Femur (tissue), 1 donor: ENCODE measurements at places on chromosomes 2 and 18.

GRCh38 chr2:169139145-169139544, 69.8 kb downstream of the DHRS9 start:
- no peak for DNase-seq

- DNase-seq, result peak; percentile 58
Observed at GRCh38 chr2:168434146-168434545, 21.9 kb upstream of the CERS6 start.

GRCh38 chr2:98474979-98475632, 30.4 kb downstream of the INPP4A start:
- no peak for DNase-seq

DNA sequence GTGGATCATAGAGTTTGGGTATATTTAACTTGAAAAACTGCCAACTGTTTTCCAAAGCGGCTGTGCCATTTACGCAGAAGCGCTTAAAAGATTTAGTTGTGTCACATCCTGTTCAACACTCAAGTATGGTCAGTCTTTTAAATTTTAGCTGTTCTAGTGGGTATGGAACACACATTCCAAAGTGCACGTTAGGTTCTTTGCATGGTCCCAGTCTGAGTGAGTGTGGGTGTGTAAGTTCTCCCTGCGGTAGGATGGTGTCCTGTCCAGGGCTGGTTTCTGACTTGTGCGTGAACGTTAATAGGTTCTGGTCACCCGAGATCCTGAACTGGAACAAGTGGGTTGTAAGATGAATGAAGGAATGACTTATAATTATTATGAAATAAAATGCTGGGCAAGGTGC, 28.4 kb upstream of the IL36G start:
- DNase-seq, result no peak

DNA sequence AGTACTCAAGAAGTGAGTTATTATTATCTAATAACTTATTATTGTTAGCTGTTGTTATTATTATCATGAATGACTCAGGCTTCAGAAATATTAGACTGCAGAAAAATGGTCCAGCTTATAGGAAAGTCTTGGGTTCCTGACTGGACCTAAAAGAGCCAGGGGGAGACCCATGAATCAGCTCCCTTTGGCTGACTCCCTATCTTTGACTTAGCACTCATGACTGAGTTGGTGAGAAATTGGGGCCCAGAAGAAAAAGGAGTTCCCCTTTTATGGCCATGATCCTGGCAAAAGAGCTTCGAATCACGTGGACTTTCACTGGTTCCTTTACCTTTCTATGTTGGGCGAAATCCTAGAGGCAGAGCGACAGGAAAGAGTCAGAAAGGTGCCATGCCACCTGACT, 145.8 kb downstream of the MYO3B start:
- no peak for DNase-seq

GRCh38 chr18:51537487-51537886, 340.0 kb upstream of the MEX3C start:
- DNase-seq, result peak; percentile 40

- DNase-seq, result no peak
Observed at GRCh38 chr18:74457043-74457724, at the start of gene DIPK1C. Gene DIPK1C, minus strand, starts transcription at chr18:74457308. Its CDS starts 49 bp downstream, at chr18:74457259.

DNA sequence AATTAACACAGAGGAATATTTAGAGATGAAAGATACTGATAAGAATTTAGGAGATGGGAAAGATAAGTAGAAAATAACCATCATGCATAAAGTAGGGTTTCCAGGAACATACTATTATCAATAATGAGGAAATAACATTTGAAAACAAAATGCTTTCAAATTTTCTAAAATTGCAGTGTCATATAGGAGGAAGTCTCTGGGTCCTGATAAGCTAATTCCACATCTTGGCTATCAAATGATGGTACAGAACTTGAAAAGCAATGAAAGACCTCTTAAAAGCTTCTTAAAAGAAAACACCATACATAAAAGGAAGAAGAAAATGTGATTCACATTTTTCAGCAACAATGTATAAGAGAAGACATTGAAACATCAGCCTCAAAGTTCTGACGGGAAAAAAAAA, 1024.8 kb downstream of the TSN start:
- no peak for DNase-seq

- DNase-seq, result no peak
Observed at GRCh38 chr18:3281456-3282400, 19.8 kb downstream of the MYL12B start.

GRCh38 chr2:9700109-9700495, 69.3 kb upstream of the YWHAQ start:
- no peak for DNase-seq

DNA sequence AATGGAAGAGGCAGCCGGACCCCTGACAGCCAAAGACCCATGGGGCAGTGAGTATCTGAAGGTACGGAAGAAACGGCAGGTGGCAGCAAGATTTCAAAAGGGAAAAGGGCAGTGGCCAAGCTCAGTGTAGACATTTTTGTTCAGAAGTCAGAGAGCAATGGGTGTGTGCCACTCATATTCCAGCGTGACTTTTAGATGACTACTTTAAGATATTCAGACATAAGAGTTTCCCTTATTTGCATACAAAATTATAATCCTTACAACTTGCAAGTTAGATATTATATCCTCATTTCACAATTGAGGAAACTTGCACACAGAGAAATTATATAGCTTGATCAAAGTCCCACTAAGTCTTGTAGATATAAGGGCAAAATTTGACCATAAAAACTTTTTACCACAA, 60.7 kb upstream of the CYTIP start:
- DNase-seq, result no peak

DNA sequence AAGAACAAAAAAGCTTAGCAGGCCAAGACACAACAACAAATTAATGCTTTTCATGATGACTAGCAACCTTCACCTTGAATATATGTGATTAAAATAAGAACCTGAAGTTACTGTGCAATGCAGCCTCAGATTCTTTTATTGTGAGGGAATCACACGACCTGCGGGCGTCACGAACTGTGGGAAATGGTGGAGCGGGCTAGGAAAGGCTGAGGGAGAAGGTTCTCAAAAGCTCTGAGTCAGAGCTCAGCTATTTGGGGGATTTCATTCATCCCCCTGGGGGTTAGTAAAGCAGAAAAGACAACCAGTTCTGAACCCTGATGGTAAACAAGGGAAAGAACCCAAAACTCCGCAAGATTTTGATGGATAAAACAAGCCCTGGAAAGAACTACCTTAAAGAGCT, 89.3 kb upstream of the NCKAP5 start:
- DNase-seq, result no peak

GRCh38 chr2:29139731-29140130, 24.5 kb downstream of the CLIP4 start:
- DNase-seq, result no peak

DNA sequence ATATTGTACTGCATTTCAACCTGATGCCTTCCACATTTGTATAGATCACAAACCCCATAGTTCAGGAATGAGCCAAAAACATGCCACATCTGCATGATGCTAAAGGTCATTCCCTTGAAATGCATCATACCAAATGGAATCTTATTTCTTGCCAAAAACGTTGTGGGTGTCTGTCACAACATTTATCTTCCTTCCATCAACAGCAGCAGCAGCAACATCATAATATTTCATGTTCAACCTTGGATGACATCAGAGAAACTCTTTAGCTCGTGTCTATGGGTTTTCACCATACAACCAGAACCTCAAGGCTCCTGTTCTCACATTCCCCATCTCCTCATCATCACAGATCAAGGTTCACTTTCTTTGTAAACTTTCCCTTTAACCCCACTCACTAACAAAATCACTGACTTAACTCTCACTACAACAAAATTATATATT, 221.3 kb upstream of the CTAGE1 start:
- no peak for DNase-seq

- no peak for DNase-seq
Observed at GRCh38 chr2:180196419-180196977, 189.4 kb upstream of the CWC22 start.

GRCh38 chr2:134305109-134305491, 51.2 kb downstream of the MGAT5 start:
- no peak for DNase-seq
